Activated CD4-positive, alpha-beta memory T cell treated with anti-CD3 and anti-CD28 coated beads, Interleukin-2, amount 10 ng/mL, durations not matched to agents 7 days and 5 days (primary cell): ENCODE measurements at places on chromosomes 1 and 21. TPM values are rescaled to one million over a fixed set of nuclear protein-coding genes. Genes with fewer than 3 reads are reported as not detected.

DNA sequence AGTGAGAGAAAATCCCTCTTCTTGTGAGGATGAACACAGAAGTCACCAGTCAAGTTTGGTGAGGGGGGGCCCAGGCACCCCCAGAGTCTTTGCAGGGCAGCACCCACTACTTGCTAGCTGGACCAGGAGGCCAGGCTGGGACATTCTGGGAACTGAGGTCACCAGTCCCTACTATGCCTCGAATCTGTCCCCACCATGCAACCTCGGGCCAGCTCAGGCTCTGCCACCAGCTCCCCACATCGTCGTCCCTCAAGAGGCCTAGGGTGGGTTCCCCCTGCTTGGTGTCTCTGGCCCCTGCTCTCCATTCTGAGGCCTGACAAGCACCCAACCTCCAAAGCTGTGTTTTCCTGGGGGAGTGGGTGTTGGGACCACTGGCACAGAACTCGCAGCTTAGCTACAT, 22.2 kb upstream of the ZNF678 start:
- no peaks in the 10 kb centered on the region for H3K27me3 ChIP-seq
- H3K36me3 ChIP-seq = no peaks in the 10 kb centered on the region
- peaks cover 5% of the 10 kb centered on the region for H3K4me1 ChIP-seq

- no peak overlapping the region for H3K4me3 ChIP-seq
- no peak for DNase-seq
- no peak overlapping the region for H3K27ac ChIP-seq
Observed at GRCh38 chr1:173168941-173169340, 38.2 kb downstream of the TNFSF4 start.

LCE6A gene
- not detected for total RNA-seq

DNA sequence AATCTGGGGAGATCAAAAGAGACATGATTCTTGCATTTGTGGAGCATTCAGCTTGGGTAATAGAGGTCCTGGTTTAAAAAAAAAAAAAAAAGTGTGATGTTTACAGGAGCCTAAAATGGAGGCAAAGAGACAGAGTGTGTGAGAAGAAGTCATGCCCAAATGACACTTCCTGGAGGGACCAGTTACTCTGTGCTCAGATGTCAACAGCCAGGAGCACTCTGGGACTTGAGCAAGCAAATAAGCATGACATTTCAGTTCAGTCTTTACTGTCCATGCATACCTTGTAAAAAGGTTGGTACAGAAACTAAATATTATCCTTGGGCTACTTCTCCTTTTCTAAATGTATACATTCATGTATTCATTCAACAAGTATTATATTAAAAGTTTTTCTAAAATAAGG, 25.2 kb upstream of the ADGRL2 start:
- H3K4me3 ChIP-seq = no peak overlapping the region
- H3K27me3 ChIP-seq = no peaks in the 10 kb centered on the region
- DNase-seq = no peak
- no peaks in the 10 kb centered on the region for H3K4me1 ChIP-seq
- no peaks in the 10 kb centered on the region for H3K36me3 ChIP-seq

- no peak overlapping the region for H3K27ac ChIP-seq
- no peaks in the 10 kb centered on the region for H3K4me1 ChIP-seq
- no peaks in the 10 kb centered on the region for H3K36me3 ChIP-seq
- DNase-seq = no peak
- H3K27me3 ChIP-seq = no peaks in the 10 kb centered on the region
- no peak overlapping the region for H3K4me3 ChIP-seq
Observed at GRCh38 chr1:83954166-83954823, 44.6 kb downstream of the TTLL7 start.
